ENCODE measurements at places on chromosomes 13 and 19.

DNA sequence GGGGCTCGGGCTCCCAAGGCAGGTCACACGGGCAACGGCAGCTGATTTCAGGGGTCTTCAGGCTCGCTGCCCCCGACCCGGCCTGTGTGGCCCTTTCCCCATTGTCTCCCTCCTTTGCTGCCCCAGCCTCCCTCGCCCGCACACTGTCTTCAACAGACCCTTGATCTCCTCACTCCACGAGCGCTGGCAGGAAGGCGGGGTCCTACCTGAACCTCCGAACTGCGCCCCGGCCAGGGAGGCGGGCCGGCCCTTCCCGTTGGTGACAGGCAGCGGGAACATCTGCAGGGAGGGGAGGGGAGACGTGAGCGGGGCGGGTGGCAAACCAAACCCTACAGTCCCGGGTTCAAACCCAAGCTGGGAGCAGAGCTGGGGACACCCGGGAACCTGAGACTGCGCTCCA is 6.3 kb downstream of the TCF3 start:
- DNase-seq = no peak

DNA sequence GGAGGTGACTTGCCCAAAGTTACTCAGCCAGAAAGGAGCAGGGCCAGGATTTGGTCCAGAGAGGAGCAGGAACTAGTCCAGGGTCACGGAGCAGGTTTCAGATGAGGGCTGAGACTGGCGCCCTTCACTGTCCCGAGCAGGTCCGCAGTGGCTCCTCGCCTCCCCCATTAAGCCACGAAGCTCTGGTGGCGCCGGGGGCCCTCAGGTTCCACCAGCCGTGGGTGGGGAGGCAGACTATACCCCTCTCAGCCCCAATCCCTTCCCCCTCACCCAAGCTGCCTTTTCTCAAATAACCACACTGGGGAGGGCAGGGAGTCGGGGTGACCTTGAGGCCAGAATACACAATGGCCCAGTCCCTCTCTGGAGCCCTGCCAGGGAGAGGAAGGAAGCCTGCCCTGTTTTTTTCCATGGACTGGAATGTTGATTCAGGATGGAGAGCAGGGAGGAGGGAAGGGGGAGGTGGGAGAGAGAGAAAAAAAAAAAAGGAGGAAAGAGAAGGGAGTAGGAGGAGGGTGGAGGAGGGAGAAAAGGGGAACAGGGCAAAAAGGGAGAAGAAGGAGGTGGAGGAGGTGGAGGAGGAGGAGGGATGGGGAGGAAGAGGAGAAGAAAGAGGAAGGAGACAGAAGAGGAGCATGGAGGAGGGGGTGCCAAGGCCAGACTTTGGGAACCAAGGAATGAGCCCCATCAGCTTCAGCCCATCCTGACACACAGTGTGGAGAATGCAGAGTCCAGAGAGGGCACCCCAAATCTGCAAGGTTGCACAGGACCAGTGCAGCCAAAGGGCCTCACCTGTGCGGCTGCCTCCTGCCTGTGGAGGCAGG is 19.7 kb downstream of the CEACAM16 start:
- DNase-seq = peak; percentile 91

DNA sequence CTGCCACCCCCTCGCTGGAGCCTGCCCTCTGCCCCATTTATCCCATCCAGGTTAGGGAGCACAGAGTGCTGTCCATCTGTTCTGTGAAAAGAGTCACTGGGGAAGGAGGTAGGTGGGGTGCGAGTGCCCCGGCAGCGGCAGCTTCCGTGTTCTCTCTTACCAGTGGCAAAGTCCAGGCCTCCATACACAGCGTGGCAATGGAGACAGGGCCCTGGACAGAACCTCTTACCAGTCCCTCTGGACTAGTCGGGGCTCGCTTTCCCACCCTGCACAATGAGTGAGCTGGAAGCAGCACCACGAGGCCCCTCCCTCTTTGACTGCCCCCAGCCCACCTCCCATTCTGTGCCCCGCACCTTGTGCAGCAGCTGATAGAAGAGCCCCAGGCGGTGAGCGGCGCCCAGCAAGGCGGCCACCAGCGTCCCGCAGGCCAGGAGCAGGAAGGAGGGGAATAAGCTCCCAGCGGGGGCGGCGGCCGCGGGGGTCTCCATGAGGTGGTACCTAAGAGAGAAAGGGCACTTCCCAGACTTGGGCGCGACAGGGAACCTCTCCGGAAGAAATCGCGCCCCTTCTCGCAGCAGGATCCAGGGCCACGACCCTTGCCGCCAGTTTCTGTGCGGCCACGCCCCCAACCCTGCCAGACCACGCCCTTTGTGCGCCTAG is 17.5 kb downstream of the SYDE1 start:
- DNase-seq = no peak

DNA sequence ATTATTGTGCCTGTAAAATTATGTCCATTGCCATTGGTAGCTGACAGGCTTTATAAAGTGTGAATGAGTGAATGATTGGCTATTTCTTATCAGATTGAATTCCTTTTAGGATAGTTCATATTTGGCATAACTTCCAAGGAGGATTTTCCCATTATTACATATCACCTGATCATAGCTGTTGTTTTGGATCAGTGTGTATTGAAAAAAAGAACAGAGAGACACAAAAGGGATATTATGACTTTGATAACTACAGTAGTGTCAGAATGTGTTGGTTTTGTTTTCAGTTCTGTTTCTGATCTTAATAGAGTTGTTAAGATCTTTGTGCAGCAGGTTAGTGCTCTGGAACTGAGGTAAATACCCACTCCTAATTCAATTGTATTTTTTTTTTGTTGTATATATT is 103.8 kb downstream of the LRCH1 start:
- no peak for DNase-seq

DNA sequence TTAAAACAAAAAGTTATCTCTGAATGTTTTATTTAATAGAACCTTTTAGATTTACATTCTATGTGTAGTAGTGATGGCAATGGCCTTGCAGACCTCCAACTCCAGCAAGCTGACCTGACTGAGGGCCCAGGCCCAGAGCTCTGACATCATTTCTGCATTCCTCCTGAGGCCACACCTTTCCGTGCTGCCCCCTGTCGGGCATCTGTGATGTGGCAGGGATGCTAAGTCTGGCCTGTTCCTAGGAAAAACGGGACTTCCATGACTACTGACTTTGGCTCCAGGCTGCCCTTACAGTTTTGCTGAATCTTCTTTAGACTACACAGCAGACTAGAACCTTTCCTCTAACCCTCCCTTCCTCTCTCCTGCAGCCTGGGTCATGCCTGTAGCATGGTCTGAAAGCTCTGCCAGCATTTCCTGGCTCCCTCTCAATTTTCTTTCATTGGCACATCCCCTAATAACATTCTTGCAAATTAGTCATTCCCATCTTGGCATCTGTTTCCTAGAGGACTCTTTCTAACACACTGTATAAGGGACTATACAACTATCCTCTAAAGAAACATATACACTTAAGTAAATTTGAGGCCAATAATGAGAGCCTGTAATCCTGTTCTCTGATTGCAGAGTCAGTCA is 249.1 kb downstream of the GPC5 start:
- DNase-seq = peak; percentile 34

- DNase-seq = no peak
Measured at GRCh38 chr13:87168390-87168789, 502.8 kb upstream of the SLITRK5 start.

- no peak for DNase-seq
Measured at GRCh38 chr19:29337029-29337428, 124.1 kb upstream of the UQCRFS1 start.

GRCh38 chr13:23716401-23716800 is 146.2 kb downstream of the TNFRSF19 start:
- DNase-seq = no peak
